ENCODE measurements at places on chromosomes 5 and 9. TPM values are rescaled to one million over a fixed set of nuclear protein-coding genes. Genes with fewer than 3 reads are reported as not detected.

GRCh38 chr5:75050415-75050814 is 1.9 kb downstream of the GCNT4 start:
- peak overlapping the region; percentile 90 for H3K4me3 ChIP-seq
- peak overlapping the region; percentile 87 for H3K27ac ChIP-seq
- DNase-seq = peak; percentile 41
- H3K27me3 ChIP-seq = no peaks in the 10 kb centered on the region
- peaks cover 12% of the 10 kb centered on the region for H3K36me3 ChIP-seq
- H3K4me1 ChIP-seq = peaks cover 70% of the 10 kb centered on the region

- H3K27me3 ChIP-seq = peaks cover 18% of the 10 kb centered on the region
- H3K4me1 ChIP-seq = peaks cover 7% of the 10 kb centered on the region
- DNase-seq = no peak
- H3K36me3 ChIP-seq = no peaks in the 10 kb centered on the region
Observed at GRCh38 chr5:175548626-175549311, 70.4 kb downstream of the SFXN1 start.

- H3K27ac ChIP-seq = no peak overlapping the region
- H3K27me3 ChIP-seq = peaks cover 5% of the 10 kb centered on the region
- H3K4me1 ChIP-seq = no peaks in the 10 kb centered on the region
- no peak for DNase-seq
Observed at GRCh38 chr9:134434894-134435506, 108.7 kb downstream of the RXRA start.

ANKRD20A1 gene
- total RNA-seq = 0.10 TPM

ACOT12 gene
- total RNA-seq = not detected

TMEM171 gene
- not detected for total RNA-seq

Data from activated naive CD8-positive, alpha-beta T cell treated with anti-CD3 and anti-CD28 coated beads for 36 hours (primary cell).